ENCODE measurements at places on chromosomes 3 and 15.

- no peak for DNase-seq
Observed at GRCh38 chr3:69558912-69559311, 173.0 kb upstream of the FRMD4B start.

GRCh38 chr3:167350245-167350862, 29.7 kb downstream of the ZBBX start:
- no peak for DNase-seq

- no peak for DNase-seq
Observed at GRCh38 chr3:112778353-112778948, 68.2 kb downstream of the CD200R1L start.

DNA sequence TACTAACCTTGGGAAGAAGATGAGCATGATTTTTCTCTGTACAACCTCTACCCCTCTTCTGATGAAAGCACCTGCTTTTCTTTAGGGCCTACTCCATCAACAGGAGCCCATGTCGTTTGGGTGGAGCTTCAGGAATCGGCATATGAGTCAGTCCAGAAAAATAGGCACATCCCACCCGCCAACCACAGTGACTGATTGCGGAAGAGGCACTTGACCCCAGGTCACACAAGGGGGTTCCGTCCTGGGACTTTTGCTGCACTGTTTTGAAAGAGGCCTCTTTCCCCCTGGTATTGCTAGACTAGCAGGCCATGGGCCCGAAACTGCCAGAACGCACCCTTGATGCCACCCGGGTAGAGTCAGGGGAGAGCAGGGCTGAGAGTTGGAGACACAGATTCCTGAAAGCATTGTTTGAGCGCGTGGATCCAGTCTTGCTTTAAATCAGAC, 19.3 kb upstream of the NRROS start:
- no peak for DNase-seq

DNA sequence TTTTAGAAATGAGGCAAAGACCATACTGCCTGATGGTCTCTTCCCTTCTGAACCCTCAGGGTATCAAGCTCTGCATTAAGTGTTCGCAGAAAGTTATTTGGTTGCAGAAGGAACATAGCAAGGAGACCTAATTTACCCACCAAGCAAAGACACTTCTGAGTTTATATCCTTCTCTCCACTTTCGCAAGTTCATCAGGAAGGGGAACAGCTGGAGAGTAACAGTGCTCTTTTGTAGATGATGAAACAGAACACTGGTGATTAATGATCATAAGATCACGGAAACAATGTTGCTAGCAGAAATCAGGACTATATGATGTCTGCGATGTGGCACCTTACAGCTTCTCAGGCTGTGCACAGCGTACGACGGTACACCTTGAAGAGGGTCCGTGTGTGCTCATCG, 62.1 kb downstream of the NCEH1 start:
- no peak for DNase-seq

GRCh38 chr3:77362936-77363335, 323.0 kb downstream of the ROBO2 start:
- DNase-seq = no peak

DNA sequence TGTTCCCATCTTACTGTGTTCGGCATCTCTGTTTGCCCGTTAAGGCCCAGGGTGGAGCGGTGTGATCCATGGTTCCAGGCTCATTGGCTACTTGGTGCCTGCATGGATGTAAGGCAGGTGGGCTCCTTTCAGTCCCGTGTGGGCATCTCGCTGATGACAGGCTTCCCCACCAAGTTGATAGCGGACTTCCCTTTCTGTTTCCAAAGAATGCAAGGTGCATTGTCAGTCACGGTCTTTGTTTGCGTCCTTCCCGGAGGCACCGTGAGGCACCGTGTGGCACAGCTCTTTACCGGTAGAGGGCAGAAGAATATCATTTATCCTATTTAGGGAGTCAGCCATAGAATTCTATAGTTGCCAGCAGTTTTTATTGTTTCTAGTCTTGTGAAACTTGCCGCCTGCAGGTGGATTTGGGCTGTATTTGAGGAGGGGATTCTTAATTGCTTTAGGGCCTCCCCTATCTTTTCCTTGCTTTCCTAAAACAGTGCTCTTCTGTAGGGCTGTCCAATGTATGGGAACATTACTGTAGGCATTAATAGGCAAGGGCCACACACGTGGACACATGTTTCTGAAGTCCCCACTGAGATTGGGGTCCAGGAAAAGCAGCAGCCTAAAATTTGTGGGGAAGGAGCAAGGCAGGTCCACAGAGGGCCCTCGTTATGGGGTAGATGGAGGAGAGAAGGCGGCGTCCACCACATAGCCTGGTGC, 244.1 kb downstream of the SLCO3A1 start:
- no peak for DNase-seq

- no peak for DNase-seq
Observed at GRCh38 chr15:31069360-31070000, 32.0 kb downstream of the TRPM1 start.

DNA sequence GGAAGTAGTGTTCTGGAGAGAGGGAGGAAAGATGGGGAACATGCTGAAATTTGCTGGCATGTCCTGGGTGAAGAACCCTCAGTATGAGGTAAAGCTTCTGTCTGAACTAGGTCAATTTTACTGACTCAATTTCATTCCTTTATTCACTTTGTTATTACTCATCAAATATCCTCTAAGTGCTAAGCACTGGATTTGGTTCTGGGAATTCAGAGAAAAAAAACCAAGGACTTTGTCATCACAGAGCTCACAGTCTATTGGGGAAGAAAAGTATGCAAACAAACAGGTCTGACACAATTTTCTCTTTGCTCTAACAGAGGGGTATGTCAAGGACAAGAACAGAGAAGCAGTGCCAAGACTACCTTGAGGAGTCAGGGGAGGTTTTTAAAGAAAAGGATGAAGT, 68.0 kb downstream of the TFG start:
- DNase-seq = no peak

DNA sequence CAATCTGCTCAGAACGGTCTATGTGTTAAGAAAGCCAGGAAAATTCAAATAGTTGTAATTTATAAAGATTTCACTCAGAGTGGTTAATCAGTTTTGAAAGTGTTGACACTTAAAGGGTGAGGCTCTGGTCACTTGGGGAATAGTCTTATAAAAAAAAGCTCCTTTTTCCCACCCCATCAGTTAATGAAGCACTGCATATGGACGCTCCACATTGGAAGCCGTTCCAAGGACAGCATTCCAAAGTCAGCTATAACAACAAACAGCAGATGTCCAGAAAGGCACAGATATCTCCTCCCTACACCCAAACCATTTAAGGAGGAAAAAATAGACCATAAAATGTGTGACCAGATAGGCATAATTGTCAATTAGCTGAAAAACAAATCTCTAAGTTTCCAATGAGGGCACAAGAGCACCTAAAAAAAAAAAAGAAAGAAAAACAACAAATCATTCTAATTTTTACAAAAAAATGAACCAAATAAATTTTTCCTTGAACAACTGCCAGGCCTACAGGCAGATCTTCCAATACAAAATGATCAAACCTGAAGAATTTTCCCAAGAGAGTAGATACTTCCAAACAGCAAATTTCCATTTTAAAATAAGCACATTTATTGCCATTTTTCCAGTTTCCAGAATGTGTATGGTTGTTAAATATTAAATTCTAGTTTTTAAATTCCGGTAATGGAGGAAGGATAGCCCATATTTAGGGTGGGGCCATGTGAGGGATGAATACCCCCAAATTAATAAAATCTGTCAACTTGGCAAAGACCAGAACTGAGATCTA, 198.3 kb downstream of the ERC2 start:
- DNase-seq = no peak

- DNase-seq = no peak
Observed at GRCh38 chr15:81199031-81199779, 2.5 kb downstream of the IL16 start.

DNA sequence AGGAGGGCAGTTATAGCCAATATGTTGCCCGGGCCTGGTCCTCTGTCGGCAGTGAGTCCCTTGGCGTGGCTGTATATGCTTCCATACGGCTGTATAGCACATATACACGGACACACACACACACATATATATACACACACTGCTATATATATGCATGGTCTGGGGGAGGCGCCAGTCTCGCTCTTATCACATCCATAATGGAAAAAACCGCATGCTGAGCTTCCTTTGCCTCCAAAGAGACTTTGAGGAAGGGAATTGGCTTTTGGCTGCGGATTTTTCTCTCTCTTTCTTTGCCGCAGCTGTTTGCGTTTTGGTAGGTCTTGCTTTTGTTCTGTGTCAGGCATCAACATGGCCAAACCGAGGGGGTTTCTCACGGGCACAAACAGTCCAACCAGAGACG, 11.3 kb upstream of the TMEM115 start:
- no peak for DNase-seq

- DNase-seq = no peak
Observed at GRCh38 chr3:93969997-93970396, 3.7 kb downstream of the PROS1 start.

GRCh38 chr3:122533931-122534334, 19.2 kb upstream of the KPNA1 start:
- no peak for DNase-seq

DNA sequence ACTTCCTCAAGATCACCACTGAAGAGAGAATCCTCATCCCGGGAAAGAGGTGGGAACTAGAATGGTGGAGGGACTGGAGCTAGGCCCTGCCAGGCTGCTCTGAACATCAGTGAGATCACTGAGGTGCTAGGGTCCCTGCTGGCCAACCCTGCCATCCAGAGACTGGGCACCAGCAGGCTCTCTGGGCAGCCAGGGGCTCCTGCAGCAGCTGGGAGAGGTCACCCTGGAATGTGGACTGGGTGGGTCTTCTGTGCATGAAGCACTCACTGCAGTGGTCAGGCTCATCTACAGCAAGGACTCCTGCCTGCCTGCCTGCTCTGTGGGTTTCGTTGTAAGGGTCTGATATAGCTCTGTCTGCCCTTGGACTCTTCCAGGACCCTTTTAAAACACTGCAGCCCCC, 24.9 kb downstream of the ALS2CL start:
- DNase-seq = no peak

DNA sequence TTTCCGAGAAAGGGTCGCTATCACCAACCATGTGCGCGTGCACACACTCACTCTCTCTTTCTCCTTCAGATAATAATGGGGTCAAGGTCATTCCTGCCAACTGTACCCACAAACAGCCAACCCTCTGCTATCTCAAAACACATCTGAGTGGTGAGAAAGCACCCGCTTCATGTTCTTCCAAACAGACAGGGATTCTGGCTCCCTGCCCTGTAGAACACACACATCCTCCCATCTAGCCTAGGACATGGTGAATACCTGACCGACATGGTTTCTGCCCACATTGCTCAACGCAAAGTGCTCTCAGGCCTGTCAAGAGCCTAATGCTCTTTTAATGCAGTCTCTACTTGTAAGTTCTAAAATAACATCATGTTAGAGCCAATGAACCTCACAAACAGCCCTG, 302.2 kb downstream of the FOXP1 start:
- DNase-seq = no peak

- no peak for DNase-seq
Observed at GRCh38 chr15:25717127-25717456, 146.0 kb downstream of the ATP10A start.

GRCh38 chr3:102329066-102329465, 105.7 kb upstream of the ZPLD1 start:
- no peak for DNase-seq

DNA sequence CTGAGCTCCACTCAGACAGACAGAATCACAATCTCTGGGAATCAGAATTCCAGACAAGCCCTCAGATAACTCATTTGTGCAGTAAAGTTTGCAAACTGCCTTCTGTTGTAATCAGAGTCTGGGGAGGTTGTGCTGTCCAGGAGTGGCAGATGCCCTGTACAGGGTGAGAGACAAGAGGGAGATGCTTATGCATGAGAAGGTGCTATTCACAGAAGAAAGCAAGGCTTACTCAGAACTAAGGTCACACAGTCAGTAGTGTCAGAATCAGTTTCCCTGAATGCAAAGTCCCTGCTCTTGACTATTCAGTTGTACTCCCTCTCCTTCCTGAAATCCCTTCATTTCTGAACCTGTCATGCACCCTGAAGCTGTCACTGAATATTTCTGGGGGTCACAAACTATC, 43.7 kb downstream of the SRPRB start:
- no peak for DNase-seq

DNA sequence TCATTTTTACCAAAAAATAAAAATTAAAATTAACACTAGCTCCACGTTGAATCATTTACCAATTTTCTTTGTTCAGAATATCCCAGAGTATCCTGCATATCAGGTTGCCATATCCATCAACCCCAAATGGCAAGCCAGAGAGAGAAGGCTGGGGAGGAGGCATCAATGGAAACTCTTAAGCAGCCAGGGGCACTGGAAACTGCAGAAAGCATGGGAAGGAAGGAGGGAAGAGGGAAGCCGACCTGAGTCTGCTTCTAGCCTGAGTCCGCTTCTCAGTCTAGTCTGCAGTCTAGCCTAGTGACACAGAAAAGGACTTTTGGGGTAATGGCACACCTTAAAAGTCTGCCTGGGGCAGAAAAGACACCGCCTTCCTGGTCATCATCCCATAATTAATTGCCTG, 1.6 kb upstream of the MTHFS start:
- no peak for DNase-seq

DNA sequence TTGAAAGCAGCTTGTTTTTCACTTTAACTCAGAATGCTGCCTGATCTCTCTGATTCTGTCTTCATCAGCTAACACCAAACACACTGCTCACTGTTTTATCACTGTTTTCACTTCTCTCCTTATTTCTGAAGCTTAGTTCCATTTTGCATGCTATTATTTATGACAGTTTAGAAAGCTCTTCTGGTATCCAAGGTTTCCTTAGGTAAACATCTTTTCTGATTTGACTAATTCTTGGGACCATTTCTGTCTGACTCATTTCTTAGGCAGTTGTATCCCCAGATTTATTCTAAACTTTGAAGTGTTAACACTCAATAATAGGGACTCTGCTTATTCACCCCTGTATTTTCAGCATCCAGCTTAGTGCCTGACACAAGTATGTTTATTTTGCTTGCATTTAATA, 167.7 kb downstream of the BCHE start:
- DNase-seq = no peak

DNA sequence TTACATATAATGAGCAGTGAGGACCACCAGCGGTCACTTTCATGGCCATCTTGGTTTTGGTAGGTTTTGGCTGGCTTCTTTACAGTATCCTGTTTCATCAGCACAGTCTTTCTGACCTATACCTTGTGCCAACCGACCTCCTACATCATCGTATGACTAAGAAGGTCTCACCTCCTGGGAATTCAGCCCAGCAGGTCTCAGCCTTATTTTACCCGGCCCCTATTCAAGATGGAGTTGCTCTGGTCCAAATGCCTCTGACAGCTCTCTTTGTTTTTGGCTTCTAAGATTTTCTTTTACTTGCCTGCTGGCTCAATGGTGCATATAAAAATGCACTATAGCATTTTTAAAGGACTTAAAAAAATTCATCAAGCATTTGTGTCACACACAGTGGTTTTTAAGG, 3.2 kb upstream of the MME start:
- DNase-seq = no peak

GRCh38 chr3:182937293-182938051, 42.9 kb downstream of the DCUN1D1 start:
- DNase-seq = no peak
